GM10248 (cell line): ENCODE measurements at places on chromosomes 6 and 20.

DNA sequence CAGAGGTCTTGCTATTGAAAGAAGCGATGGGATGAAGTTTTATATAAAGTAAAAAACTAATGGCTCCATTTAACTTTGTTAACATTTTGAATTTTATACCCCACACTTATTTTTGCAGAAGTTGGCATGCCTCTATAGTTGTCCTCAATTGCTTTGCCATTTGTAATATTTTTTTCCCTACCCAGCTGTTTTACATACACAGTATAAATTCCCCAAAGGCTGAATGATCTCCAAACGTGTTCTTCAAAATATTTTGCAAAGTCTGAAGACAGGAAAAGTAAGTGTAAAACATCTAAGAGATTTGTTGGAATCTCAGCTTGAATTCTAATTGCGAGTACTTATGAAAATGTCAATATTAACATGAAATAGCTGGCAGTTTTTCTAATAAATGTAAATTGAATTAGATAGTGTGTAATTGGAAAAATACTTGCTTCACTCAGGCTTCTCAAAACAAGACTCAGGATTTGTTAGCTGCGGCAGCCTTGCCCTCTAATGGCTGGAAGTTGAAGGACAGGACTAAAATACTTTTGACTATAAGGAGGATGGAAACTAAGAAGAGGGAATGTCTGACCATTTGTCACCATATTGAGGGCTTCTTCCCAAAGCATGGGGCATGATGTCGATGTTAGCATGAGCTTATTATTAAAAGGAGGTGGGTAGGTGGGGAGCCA is 226.8 kb downstream of the UST start:
- no peak for DNase-seq

DNA sequence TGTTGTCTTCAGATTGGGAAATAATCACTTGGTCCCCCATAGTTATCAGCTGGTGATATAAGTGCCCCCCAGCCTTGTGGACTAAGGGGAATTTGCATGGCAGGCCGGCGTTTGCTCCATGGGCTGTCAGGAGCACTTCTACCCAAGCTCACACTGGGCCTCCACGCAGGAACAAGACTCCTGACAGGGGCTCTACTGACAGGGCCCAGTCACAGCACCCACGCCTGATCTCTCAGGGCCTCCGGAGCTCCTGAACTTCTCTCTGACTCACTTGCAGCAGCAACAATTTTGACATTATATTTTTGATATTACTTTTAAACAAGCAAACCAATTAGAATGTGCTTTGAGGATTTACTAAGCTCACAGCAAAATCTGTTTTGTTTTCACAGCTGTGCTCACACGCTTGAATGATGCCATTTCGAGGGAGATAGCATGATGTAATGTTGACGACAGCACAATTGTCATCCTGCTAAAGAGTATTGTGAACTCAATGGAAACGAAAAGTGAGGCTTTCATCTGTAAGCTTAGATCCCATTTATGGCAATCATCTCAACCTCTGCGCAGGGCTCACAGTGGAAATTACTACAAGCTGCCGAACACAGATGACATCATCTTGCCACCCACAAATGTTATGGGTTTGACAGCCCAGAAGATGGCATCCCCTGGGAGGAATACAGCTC is 28.7 kb upstream of the TXNDC5 start:
- no peak for DNase-seq

- DNase-seq, result no peak
Observed at GRCh38 chr6:90973188-90973587, 386.3 kb upstream of the MAP3K7 start.

- DNase-seq, result no peak
Observed at GRCh38 chr6:34836451-34836850, 44.6 kb downstream of the BLTP3A start.

- no peak for DNase-seq
Observed at GRCh38 chr6:131052181-131052580, 10.9 kb downstream of the EPB41L2 start.

GRCh38 chr20:1860446-1860845 is 34.8 kb upstream of the SIRPA start:
- DNase-seq, result no peak

- no peak for DNase-seq
Observed at GRCh38 chr6:2687456-2687855, 63.3 kb downstream of the MYLK4 start.

DNA sequence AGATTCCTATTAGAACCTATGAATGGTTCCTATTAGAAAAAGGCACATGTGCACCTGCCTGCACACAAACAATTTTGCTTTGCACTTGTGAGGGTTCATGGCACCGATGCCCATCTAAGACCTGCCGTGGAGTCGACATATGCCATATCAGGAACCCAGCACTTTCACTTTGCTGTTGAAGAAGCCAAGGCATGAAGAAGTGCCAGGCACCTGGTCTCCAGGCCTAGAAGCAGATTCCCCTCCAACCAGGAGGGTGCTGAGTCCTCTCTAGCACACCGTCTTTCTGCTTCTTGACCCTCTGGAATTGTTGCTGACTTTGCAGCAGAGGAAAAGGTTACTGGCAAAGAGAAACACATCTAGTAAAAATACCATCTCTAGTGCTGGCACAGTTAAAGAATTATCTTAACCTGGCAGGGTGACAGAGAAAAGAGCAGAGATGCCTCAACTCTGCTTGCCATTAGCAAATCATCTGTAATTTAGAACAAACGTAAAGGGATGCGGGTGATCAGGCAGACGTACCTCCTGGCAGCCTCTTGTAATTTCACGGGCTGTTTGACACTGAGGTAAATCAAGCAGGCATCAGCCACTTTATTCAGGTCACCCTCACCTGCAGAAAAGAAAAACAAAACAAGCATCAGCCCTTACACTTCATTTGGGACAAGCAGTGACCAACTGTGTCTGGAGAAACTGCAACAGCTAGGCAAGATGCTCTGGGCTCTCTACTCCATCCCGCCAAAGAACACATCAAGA is 37.2 kb downstream of the TTI1 start:
- no peak for DNase-seq

- DNase-seq, result no peak
Observed at GRCh38 chr6:54094293-54094692, 16.9 kb upstream of the MLIP start.

DNA sequence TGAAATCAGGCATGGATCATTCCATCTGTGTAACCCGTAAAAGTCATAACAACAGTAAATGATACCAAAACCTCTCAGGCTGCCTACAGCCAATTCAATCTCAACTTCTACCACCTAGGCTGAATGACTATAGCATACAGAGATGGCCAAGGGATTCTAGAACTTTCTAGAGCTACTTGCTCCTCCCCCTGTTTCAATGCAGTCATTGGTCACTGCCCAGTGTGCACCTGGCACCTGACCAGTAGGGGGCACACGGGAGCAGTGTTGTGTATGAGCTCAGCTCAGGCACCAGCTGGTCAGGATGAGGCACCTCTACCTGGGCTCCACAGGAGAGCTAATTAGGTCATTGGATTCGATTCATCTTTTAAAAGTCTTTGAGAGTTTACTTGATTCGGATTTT is 86.2 kb downstream of the PLEKHG1 start:
- peak; percentile 69 for DNase-seq

GRCh38 chr6:121666814-121667213 is 231.4 kb downstream of the GJA1 start:
- no peak for DNase-seq

GRCh38 chr20:42110301-42110700 is 492.1 kb upstream of the CHD6 start:
- DNase-seq, result no peak

DNA sequence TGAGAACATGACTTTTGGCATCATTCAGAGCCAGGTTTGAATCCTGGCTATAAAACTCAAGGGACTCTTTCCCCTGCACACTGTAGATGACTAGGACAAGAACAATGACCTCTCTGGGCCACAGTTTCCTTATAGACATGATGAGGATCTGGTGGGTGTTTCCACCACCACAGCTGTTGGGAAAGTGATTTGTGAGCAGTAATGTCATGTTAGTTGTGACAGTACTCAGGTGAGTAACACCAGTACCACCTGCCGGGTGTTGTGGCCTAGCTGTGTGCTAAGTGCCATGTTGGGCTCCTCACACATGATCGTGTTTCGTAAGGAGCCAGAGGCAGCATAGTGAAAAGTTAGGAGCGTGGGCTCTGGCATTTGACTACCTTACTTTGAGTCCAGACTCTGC is 24.1 kb downstream of the HM13 start:
- DNase-seq, result no peak

DNA sequence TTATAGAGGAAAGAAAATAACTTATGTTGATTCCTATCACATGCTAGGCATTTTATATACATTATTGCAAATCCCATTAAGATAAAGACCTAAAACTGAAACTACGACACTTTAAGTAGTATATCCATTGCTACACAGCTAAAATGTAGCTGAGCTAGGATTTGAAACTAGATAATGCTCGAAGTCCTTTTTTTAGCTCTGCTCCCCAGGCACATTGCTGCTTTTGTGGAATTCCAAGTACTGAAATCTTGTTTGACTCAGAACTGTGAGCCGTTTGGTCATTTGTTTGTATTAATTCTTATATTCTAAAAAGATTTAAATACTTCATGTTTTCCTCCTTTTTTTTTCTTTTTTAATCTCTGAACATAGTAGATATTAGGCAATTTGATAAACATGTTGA is 644.8 kb downstream of the HACE1 start:
- no peak for DNase-seq

DNA sequence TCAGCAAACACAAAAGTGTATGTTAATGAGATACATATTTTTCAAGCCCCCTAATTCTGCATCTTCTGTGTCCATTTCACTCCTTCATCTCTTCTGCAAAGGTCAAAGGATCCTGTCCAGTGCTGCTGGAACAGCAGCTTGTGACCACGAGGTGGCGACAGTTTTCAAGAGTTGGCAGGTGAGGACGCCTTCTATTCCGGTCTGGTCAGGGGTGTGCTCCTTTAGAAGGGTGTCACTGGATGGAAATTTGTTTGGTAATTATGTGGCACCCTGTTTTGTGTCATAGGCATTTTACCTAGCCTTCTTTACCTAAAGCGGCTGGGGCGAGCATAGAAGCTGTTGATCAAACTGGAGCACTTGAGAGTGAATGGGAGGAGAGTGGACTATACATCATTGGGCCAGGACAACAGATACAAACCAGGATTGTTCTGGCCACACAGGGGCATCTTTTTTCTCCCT is 32.9 kb upstream of the ERVFRD-1 start:
- peak; percentile 83 for DNase-seq

DNA sequence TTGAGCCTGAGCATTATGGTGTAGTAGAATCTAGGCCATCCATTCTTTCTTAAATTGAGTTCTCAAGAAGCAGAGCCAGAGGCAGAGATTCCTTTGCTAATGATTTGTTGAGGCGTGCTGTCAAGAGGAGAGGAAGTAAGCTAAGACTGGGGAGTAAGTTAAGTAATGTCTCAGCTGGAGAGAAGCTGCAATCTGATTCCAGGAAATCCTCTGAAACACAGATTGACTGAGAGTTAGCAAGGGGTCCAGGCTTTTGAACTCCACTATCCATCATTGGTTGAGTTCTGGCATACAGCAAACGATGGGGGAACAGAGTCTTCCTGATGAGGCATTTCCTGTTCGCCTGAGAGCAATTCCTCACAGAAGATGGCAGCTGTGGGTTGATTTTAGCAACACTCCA is 207.4 kb upstream of the RAB32 start:
- DNase-seq, result no peak

GRCh38 chr6:112113431-112113830 is 26.0 kb downstream of the FAM229B start:
- no peak for DNase-seq

DNA sequence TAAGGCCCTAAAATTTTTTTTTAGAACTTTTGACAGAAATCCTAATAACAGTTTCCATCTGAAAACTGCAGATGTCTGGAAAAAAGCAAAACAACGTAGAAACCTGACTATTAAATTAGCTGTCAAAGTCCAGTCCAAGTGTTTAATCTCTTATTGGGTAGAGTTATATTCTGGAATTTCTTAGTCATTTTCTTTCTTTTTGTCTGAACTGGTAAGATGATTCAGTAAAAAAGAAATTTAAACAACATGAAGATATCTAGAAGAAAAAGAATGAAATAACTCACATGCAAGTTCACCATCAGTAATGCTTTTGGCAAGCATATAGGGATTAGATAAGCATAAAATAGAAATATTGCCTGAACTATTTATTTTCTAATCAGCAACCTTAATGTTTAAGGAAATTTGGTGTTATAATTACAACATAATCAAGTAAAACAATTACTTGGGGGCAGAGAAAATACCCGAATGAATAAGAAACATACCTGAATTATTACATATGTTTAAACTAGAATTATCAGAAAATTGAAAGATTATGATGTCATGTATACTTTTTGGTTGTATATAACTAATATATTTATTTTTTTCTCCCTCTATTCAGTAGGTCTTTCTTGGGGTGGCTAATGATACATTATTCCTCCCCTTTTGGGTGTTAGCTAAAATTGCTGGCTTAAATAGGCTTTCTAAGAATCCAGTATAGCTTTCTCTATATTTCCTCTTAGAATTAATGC is 51.1 kb downstream of the FAM83B start:
- no peak for DNase-seq

GRCh38 chr6:30172681-30173080 is 9.3 kb downstream of the TRIM15 start:
- no peak for DNase-seq

- no peak for DNase-seq
Observed at GRCh38 chr6:167851370-167851952, 24.8 kb downstream of the AFDN start.

- DNase-seq, result no peak
Observed at GRCh38 chr6:136440203-136440602, 110.0 kb downstream of the MAP7 start.

DNA sequence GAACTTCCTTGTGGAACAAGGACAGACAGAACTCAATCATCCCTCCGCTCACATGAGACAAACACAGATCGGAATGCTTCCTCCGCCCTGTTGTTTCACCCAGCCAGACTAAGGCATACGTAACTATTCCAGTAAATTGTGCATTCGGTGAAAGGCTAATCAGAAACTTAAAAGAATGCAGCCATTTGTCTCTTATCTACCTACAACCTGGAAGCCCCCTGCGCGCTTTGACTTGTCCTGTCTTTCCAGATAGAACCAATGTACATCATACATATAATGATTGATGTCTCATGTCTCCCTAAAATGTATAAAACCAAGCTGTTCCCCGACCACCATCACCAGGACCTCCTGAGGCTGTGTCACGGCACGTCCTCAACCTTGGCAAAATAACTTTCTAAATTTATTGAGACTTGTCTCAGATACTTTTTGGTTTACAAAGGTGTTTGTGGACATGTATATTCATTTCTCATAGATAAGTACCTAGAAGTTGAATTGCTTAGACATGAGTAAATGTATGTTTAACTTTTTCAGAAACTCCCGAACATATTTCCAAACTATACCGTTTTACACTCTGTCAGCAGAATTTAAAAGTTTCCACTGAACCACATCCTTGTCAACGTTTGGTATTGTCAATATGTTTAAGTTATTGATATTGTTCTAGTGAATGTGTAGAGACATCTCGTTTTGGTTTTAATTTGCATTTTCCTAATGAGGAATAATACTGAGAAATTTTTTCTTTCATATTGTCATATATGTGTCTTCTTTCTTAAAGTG is 197.6 kb upstream of the THBS2 start:
- DNase-seq, result no peak
